ENCODE measurements at places on chromosomes 12 and 14. TPM values are rescaled to one million over a fixed set of nuclear protein-coding genes. Genes with fewer than 3 reads are reported as not detected.

GRCh38 chr14:42391146-42391834, 784.6 kb downstream of the LRFN5 start:
- DNase-seq = no peak

DNA sequence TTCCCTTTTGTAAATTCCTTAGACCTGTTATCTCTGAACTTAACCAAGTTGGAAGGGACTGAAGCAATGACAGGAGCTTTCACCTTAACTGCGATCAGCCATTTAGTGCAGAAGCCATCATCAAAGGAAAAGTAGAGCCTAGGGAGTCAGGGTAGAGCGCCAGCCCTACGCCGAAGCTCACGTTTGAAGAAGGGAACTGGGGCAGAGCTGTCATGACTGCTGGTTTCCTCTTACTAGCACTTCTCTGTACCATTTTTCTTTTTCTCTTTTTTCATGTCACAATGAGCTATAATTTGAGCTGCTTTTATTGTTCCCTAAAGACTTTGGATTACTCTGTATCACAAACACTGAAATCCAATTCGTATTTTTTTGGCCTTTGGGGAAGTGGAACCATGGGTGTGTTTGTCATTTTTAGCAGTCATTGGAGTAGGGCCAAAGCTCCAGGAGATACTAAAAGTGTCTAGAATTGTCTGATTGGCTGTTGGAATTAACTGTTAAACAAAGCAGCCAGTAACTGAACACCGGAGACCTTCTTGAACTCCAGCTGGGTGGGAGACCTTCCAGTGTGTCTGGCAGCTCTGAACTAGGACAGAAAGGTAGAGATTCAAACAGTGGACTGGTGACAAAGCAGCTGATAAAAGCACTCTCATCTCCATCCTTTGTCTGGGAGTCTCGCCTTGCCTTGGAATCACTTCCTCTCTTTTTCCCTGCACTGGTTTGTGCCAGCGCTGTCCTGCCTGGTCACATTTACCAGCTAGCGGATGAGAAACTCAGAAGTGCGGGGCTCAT, 9.1 kb downstream of the MTRFR start:
- no peak for DNase-seq

GRCh38 chr14:55065411-55065810, 14.0 kb downstream of the MAPK1IP1L start:
- no peak for DNase-seq

GRCh38 chr14:85085981-85086380, 444.0 kb upstream of the FLRT2 start:
- DNase-seq = no peak

- no peak for DNase-seq
Measured at GRCh38 chr12:97616946-97617345, 154.3 kb downstream of the RMST start.

- DNase-seq = no peak
Measured at GRCh38 chr12:107435520-107435919, 250.1 kb upstream of the PWP1 start.

DNA sequence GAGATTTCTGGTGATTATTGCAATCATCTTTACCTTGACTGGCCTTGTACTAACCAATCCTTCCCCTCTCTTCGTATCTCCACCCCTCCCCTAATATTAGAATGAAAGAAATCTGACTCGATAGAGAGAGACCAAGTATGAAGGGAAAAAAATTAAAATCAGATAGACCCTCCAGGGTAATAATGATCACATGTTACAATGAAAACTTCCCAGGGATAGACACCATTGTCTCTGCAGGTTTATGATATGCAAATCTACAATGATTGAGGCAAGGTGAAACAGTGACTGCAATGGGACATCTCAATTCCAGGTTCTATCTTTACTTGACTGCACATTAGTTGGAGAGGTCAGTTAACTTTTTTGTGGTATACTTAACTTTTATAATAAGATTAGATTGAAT, 1.5 kb upstream of the NFKBIA start:
- no peak for DNase-seq

GRCh38 chr12:123519141-123520001, 14.1 kb downstream of the RILPL1 start:
- DNase-seq = no peak

GRCh38 chr14:64696355-64696857, 7.8 kb upstream of the PLEKHG3 start:
- DNase-seq = no peak

- DNase-seq = no peak
Measured at GRCh38 chr12:87280356-87280755, 748.8 kb downstream of the C12orf50 start.

DNA sequence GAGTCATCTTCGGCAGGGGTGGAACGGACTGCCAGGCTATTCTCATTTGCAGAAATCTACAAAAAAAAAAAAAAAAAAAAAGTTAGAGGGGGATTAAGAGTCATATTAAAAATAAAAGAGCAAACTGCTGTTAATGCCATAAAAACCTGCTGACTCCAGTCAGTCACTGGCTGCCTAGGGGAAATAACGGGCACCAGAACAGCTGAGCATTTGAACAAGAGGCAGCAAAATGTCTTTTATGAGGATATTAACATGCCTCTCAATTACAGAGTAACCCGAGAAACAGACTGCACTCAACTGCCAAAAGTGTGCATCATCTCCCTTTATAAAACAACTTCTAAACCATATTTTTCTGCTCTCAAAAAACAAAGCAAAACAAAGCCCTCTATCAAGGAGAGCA, 28.7 kb upstream of the CERS5 start:
- DNase-seq = no peak

DNA sequence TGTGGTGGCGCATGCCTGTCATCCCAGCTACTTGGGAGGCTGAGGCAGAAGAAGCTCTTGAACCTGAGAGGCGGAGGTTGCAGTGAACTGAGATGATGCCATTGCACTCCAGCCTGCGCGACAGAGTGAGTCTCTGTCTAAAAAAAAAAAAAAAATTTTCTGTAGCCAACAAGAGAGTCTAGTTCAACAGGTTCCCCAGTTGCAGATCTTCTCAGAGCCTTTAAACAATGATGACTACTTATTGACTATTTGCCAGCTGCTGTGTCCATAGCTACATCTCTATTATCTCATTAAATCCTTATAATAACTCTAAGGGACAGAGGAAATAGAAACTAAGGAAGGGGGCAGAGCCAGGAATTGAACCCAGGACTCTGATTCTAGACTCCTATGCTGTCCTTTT, 15.2 kb upstream of the MYL2 start:
- no peak for DNase-seq

DNA sequence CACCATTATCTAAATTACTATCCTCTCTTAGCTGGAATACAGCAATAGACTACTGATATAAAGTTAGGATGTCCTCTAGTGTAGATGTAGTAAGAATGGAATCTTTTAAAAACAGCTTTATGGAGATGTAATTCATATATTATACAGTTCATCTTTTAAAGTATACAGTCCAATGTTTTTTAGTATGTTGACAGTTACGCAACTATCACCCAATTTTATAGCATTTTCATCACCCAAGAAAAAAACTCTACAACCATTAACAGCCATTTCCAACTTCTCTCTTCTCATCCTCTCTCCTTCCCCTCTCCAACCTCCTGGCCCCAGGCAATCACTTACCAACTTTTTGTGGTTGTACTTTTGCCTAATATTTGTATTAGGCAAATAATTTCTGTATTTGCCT, 22.6 kb downstream of the EPYC start:
- no peak for DNase-seq

DNA sequence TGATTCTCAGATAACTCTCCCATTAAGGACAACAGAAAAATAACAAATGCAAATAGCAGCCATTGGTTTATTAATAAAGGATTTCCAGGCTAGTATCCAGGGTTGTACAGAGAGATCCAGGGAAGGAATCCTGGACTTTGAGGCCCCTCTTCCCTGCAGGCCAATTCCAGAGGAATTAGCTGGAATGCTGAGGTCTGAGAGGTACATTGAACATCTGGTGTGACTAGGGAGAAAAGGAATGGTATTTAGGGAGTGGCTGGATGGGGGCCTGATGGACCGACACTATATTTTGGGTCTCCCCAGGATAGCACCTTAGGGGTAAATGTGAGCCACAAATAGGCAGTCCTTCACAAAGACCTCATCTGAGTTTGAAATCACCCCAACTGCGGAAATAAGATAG, 924.5 kb downstream of the AACS start:
- no peak for DNase-seq

- DNase-seq = no peak
Measured at GRCh38 chr14:22194664-22195063, 394.4 kb downstream of the DAD1 start.

DNA sequence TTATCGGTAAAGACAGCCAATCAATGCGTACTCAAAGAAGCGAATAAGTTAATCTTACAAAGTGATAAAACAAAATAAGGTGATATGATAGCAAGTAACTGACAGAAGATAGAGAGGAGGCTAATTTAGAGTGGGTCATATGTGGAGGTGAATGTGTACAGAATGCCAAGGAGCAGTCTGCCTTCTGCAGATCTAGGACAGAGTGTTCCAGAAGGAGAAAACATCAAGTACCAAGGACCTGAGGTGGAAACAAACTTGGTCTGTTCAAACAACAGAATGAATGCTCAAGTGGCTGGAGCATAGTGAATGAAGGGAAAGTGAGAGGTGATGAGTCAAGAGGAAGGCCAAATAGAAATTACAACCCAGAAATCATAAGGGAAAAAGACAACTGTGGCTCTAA, 170.3 kb upstream of the BMP4 start:
- DNase-seq = no peak

GRCh38 chr14:20415782-20416206, 2.5 kb upstream of the TEP1 start:
- peak; percentile 54 for DNase-seq

Gene KCNK13
- not detected for total RNA-seq

Gene ZNF268
- total RNA-seq = 25.9 TPM

Gene ADCY4
- 0.40 TPM for total RNA-seq

Gene DBX2
- not detected for total RNA-seq

Gene LMBR1L
- total RNA-seq = 35.6 TPM

Gene VIPAS39
- 21.1 TPM for total RNA-seq

Gene GLS2
- not detected for total RNA-seq

Gene RNASE1
- total RNA-seq = not detected

Gene KLC1
- 137 TPM for total RNA-seq

Gene TSPAN11
- total RNA-seq = not detected

Gene MCRS1
- total RNA-seq = 57.6 TPM

Gene CRIP2
- total RNA-seq = 13.6 TPM

All from NCI-H460 (cell line).